IMR-90 (cell line): ENCODE measurements at places on chromosomes 4 and X. TPM values are rescaled to one million over a fixed set of nuclear protein-coding genes. Genes with fewer than 3 reads are reported as not detected.

- no peak for DNase-seq
Measured at GRCh38 chrX:68824565-68825125, 4.2 kb upstream of the EFNB1 start.

- DNase-seq: peak; percentile 81
Measured at GRCh38 chrX:131734621-131735020, 190.7 kb downstream of the OR13H1 start.

Gene NLRP2B
- total RNA-seq: not detected in 2 replicates

Gene LRBA
- total RNA-seq: 48.6 and 51.6 TPM in 2 replicates

DNA sequence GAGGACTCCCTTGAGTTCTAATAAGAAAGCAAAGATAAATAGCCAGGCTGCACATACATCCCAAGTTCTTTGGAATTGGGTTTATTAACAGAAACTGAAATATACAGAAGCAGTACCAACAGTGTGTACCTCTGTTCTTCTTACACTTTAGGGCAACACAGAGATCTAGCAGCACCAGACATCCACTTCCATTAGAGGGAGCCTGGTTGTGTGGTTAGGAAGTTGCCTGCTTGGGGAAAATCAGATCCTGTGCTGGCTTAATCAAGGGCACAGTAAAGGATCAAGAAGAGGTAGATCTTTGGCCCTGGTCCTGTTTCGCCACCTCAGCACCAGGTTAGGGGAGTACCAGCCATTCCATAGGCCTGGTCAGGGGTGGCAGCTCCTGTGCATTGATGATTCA is 231.1 kb upstream of the ARHGAP24 start:
- DNase-seq: no peak

Gene MBNL3
- 1.1 TPM in 2 replicates for total RNA-seq

Gene XAGE2
- not detected in 2 replicates for total RNA-seq

Gene ZNF718
- total RNA-seq: 1.8 and 2.2 TPM in 2 replicates

DNA sequence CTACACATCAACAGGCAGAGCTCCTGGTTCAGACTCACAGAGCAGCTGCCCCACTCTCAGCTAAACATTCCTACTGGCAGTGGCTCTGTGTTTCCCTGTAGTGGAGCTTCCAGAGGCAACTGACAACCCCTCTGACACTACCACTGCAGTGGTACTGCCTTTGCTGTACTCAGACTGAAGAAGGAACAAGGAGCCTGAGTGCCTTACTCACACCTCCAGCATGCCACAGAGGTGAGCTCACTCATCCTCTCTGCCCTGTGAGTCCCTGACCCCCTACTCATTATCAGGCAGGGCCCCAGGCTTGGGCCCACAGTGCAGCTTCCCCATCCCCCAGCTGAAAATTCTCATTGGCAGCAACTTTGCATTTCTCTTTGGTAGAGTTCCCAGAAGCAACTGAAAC is 240.5 kb upstream of the POF1B start:
- no peak for DNase-seq

Gene SHOX
- not detected in 2 replicates for total RNA-seq

DNA sequence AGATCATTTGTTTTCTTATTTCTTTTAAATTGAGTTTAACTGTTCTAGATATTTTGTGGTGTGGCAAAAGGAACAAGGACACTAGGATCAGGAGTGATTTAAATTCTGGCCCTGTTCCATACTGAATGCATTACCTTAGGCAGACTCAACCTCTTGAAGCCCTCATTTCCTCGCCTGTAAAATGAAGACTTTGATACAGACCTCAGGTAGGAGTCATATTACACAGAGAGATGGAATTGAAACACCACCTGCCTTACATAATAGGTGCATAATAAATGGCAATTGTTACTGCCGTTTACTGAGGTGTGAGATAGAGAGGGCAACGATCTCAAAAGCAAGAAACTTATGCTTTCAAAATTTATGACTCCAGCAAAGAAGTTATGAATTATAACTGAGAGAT is 28.2 kb upstream of the RASSF6 start:
- no peak for DNase-seq

GRCh38 chr4:24677909-24678308 is 93.6 kb upstream of the DHX15 start:
- DNase-seq: no peak

Gene STOX2
- 4.4 and 5.4 TPM in 2 replicates for total RNA-seq
